Testis (tissue), 5 donors: ENCODE measurements at places on chromosomes 4 and X. TPM values are rescaled to one million over a fixed set of nuclear protein-coding genes. Genes with fewer than 3 reads are reported as not detected.
A peak's percentile ranks its signal among the peaks of the same experiment; 100 is the strongest.

Gene GAGE12F
- 7.7 TPM for polyA plus RNA-seq

Gene RAB40AL
- polyA plus RNA-seq, result not detected

Gene GPAT3
- polyA plus RNA-seq, result 16.2 TPM

Gene TLR10
- 0.21 TPM for polyA plus RNA-seq

Gene DNAAF6
- 16.1 TPM for polyA plus RNA-seq

Gene OR13H1
- not detected for polyA plus RNA-seq

Gene CISD2
- polyA plus RNA-seq, result 19.4 TPM

Gene FAM9C
- 4.7 TPM for polyA plus RNA-seq

- peak; percentile 22 for DNase-seq
These were observed 661 bp downstream of the SPIN4 start for GRCh38 chrX:63350465-63350877.

DNA sequence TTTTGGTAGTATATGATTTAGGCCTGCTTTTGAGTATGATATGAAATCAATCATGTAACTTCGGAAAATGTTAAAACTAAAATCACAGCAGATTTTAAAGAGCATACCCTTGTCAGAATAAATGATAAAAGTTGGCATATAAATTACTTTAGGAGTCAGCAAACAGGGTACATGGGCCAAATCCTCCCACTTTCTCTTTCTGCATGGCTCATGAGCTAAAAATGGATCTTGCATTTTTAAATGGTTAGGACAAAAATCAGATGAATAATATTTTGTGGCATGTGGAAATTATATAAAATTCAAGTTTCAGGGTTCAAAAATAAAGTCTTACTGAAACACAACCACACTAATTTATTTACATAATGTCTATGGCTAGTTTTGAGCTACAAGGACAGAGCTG, 214.9 kb downstream of the GASK1B start:
- DNase-seq, result no peak

DNA sequence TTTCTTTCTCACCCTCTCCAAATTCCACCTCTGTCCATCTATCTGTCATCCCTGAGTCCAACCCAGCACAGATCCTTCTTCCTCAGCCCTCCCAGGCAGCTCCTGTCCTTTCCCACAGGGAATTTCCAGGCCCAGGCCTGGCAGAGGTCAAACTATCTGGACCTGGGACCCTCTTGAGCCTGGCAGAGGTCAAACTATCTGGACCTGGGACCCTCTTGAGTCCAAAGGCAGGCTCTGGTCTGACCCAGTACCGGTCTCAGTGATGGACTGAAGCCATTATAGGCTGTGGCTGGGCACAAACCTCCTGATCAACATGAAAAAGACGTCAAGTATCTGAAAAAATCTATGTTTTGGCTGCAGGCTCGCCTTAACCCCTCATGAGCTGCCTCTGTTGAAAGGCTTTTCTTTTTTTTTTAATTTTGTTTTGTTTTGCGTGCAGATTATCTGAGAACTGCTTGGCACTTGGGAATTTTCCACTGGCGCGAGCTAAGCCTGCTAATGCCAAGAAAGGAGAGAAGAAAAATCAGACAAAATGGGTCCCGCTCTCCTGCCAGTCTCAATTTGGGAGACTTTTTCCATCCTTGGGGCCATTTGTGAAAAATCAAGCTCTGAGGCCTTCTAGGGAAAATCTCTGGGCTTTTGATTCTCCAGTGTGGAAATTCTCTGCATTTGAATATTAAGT, 31.2 kb downstream of the MSX1 start:
- DNase-seq, result no peak

DNA sequence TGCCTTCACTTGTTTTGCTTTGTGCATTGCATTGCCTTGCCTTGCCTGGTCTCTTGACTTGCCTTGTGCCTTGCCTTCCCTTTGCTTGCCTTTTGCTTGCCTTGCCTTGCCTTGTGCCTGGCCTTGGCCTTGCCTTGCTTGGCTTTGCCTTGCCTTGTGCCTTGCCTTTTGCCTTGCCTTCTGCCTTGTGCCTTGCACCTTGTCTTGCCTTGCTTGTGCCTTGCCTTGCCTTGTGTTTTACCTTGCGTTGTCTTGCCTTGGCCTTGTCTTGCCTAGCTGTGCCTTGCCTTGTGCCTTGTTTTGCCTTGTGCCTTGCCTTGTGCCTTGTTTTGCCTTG, 95.3 kb downstream of the TAB3 start:
- DNase-seq, result no peak

GRCh38 chr4:151691639-151692442, 69.0 kb downstream of the GATB start:
- no peak for DNase-seq

DNA sequence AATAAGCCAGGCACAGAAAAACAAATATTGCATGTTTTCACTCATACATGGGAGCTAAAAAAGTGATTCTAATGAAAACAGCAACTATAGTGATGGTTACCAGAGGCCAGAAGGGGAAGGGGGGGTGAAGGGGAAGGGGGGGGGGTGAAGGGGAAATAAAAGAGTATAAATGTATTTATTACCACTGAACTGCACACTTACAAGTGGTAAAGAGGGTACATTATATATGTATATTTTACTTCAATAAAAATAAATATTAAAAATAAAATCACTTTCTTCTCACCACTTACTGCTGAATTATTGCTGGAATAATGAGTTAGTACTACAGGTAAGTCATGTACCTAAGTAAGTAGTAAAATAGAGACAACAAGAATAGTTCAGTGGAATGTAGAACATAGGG, 2.1 kb upstream of the VCX3B start:
- no peak for DNase-seq

- no peak for DNase-seq
These were observed 939 bp downstream of the PDK3 start for GRCh38 chrX:24466025-24466424.

GRCh38 chrX:143621276-143621675, 14.6 kb downstream of the SLITRK4 start:
- DNase-seq, result no peak

DNA sequence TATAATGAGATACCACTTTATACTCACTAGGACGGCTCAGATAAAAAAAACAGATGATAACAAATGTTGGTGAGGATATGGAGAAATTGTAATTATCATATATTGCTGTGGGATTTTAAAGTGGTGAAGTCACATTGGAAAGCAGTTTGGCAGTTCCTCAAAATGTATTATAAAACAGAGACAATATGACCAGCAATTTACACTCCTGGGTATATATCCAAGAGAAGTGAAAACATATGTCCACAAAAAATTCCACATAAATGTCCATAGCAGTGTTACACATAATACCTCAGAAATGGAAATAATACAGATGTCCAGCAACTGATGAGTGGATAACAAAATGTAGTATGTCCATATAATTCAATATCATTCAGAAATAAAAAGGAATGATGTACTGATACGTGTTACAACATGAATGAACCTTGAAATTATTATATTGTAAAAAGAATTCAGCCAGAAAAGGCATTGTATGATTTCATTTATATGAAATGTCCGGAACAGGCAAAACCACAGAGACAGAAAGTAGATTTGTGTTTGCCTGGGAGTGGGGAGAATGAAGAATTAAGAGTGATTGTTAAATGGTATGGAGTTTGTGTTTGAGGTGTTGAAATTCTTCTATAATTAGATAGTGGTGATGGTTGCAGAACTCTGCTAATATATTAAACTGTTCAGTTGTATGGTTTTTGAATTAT, 220.9 kb downstream of the SLC7A11 start:
- DNase-seq, result no peak

GRCh38 chrX:80430826-80431504, 10.7 kb downstream of the TENT5D start:
- DNase-seq, result no peak

DNA sequence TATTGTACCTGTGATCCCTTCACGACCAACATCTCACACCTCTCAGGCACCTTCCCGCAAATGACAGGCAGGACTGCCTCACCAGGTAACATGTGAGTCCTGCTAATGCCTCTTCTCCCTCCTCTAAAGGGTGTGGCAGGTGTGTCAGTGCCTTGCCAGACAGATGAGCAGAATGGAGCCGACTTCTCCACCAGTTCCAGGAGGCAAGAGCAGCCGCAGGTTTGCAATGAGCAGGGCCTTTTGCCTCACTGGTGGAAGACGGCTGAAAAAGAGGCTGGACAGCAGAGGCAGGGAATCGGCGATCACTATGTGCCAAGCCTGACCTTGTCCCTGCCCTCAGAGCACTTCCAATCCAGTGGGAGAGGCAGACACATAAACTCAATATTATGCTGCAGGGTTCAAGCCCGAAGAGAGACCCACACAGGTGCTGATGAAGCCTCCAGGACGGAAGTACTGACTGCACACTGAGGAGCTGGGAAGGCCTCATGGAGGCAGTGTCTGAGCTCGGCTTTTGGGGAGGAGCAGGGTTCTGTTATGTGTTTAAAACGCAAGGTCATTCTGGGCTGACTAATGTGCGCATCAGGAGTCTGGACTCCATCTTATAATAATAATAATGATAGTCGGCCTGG, 57.9 kb downstream of the C4orf50 start:
- peak; percentile 10 for DNase-seq

GRCh38 chrX:103554687-103555424, 30.5 kb upstream of the TCEAL4 start:
- DNase-seq, result peak; percentile 73

DNA sequence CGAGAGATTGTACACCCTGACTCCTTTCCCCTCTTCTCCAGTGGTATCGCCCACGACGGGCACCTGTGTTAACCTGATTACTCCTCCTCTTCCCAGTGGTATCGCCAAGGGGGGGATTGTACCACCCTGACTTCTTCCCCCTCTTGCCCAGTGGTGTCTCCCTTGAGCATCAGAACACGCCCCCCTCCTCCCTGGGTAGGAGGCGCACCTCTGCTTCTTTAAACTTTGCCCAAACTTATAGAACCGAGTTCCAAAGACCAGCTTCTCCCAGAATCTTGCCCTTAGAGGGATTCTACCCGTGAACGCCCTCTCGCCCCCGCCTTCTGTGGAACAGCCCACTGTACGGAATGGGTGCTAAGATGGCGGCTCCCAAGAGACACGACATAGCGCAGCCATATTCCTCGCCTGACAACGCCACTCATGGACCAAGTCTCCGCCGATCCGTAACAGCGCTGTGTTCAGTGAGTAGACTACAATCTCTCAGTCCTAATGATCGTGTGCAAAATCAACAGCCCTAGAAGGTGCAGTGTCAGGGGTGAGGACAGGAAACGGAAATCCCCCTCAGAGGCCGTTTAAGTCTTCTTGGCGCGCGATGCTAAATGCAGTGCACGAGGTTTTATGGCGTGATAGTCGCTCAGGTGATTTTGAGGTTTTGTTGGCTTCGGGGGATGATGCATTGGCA, 4.2 kb upstream of the ZNF157 start:
- peak; percentile 77 for DNase-seq

- no peak for DNase-seq
These were observed 1827.2 kb downstream of the ARAP2 start for GRCh38 chr4:34417160-34417559.

GRCh38 chr4:950136-951020, 18.1 kb downstream of the TMEM175 start:
- DNase-seq, result no peak

DNA sequence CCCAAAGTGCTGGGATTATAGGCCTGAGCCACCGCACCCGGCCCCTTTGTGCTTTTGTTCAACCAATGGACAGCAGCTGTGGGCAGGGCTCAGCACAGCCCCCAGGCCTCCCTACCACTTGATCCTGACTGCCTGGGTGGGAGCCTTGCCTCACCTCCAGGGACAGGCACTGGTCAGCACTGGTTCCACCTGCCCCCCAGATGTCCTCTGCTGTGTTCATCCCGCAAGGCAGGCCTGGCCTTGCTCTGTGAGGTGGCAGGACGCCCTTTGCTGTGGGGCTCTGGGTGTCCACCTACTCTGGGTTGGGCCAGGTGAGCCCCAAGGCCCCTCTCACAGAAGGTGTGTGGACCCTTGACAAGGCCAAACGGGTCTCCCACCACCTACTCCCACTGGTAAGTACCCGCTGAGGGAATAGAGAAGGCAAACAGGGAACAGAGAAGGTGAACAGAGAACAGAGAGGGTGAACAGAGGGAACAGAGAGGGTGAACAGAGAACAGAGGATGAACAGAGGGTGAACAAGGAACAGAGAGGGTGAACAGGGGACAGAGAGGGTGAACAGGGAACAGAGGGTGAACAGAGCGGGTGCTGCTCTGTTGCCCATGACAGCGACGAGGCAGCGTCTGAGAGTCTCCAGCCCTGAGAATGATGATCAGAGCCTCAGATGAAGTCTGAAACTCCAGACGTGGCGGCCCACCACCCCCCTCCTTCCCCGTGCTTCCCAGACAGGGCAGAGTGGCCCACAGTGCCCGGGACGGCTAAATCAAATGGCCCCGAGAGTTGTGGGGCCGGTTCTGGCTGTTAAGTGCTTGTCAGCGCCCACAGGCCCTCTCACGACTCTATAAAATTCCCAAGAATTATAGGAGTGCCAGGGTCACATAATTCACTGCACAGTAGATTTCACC, 55.0 kb upstream of the NKX1-1 start:
- no peak for DNase-seq

- no peak for DNase-seq
These were observed 16.2 kb downstream of the BOD1L1 start for GRCh38 chr4:13611283-13611842.

DNA sequence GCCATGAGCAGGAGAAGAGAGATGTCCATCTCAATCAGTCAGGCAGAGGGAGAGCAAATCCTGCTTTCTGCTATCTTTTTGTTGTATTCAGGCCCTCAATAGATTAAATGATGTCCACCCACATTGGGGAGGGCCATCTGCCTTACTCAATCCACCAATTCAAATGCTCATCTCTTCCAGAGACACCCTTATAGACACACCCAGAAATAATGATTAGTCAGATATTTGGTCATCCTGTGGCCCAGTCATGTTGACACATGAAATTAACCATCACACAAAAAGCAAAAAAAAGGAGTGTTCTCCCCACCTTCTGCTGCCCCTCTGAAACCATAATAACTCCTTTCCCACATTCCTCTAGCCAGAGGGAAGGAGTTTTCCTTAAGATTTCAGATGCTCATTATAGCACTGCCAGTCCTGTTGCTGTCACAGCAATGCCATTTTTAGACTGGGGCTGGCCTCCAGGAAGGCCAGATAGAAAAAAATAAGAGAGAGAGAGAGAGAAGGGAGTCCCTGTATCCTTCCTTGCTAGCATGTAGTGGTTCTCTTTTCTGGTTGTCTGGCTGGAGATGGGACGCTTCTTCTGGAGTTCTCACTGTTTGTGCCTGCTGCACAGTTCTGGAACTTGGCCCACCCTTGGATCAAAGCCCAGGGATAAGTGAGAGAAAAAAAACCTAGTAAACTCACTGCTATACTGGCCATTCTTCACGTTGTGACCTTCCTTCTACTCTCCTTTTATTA, 177.7 kb downstream of the RBM46 start:
- DNase-seq, result peak; percentile 91
